ENCODE measurements at places on chromosomes 7 and 10.
A peak's percentile ranks its signal among the peaks of the same experiment; 100 is the strongest.

- no peak for DNase-seq
Measured at GRCh38 chr7:66758950-66759628, 18.6 kb downstream of the RABGEF1 start.

DNA sequence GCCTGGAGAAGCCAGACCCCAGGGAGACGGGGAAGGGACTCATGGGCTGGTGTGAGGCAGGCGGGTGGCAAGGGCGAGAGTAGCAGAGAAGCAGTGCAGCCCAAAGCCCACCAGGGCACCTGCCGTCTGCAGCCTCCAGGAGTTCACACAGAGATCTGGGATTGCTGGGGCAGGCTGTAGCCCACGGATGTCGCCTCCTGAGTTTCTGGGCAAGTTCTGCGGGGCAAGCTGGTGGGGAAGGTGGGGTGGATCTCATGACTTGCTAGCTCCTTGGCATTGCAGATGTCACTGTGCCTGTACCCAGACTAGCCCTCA lies 6.0 kb downstream of the ADCK2 start:
- DNase-seq: no peak

DNA sequence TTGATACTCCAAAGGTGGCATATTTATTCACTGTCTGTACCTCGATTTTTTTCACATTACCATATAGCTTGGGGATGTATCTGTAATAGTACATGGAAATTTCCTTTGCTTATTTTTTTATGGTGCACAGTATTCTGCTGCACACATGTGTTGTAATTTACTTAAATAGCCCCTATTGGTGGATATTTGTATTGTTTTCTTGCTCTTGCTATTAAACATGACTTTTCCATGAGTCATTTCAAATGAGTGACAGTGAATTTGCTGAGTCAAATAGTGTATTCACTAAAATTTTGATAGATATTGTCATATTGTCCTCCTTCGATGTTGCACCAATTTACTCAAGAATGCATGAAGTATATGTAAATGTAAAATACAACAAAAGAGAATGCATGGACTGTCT lies 122.7 kb upstream of the STEAP4 start:
- no peak for DNase-seq

DNA sequence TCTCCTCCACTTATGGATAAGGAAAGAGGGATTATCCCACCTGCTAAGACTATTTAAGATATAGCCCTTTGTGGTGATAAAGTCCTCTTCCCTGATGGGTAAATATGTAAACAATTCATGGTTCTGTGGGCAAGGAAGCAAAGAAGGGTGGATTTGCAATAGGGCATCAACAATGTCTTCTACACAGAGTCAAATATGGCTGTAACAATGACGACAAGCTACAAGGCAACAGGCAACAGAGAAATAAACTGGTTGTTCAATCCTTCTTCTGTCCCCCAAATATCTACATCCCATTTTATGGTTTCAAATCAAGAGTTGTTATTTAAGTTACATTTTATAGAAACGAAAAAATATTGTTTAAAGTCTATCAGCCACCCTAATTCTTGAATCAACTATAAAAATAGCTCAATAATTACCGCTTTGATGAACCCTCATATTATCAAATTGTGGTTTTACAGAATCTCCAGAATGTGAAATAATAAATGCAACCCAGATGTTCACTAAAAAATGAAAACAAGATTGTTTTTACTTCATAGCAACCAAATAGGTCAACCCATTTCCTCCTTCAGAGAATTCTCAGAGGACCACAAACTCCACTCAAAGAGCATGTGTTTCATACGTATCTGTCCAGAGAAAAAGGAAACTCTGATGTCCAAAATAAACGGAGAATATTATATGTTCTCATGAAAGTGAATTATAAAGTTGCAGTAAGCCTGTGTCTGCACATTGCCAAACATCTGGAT lies 13.8 kb downstream of the CYTH3 start:
- no peak for DNase-seq

GRCh38 chr10:49050906-49051305 lies 64.4 kb downstream of the VSTM4 start:
- DNase-seq: no peak

GRCh38 chr10:43297534-43297933 lies 30.7 kb upstream of the RASGEF1A start:
- DNase-seq: no peak

DNA sequence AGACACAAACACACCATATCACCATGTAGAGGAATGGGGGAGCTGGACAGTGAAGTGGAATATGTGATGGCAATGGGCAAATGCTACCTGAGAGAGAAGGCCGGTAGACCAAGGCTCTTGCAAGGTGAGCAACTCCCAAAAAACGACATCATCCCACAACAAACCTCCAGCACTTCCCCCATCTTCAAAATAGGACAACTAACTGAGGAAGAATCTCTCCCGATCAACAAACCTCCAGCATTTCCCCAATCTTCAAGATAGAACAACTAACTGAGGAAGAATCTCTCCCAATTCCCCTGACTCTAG lies 387.2 kb downstream of the PARD3 start:
- DNase-seq: no peak

DNA sequence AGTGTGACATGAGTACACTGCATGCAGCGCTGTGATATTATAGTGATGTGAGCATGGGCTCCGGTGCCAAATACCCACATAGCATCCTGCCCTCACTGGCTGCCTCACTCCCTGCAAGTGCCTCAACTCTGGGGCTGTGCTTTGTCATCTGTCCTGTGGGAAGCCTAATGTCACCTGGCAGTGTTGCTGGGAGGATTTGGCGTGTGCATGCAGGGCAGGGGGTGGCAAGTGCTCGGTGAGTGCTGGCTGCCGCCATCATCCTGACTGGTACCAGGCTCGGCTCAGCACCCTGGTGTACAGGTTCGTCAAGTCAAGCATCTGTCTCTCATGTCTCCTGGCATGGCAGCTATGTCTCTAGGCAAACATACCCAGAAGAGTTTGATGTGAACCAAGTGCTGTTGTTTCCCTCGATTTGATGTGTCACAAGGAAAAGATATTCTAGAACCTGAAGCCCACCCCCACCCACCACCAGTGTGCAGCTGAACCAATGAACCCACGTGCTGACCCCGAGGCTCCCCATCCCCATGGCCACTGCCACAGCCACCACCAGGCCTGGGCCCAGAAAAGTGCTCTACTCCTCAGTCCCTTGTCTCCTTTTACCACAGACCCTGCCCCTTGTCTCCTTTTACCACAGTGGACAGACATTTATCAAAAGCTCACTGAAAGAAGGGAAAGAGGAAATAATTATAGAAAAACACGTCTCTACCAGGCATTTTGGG lies 135.8 kb downstream of the MAPK8 start:
- no peak for DNase-seq

DNA sequence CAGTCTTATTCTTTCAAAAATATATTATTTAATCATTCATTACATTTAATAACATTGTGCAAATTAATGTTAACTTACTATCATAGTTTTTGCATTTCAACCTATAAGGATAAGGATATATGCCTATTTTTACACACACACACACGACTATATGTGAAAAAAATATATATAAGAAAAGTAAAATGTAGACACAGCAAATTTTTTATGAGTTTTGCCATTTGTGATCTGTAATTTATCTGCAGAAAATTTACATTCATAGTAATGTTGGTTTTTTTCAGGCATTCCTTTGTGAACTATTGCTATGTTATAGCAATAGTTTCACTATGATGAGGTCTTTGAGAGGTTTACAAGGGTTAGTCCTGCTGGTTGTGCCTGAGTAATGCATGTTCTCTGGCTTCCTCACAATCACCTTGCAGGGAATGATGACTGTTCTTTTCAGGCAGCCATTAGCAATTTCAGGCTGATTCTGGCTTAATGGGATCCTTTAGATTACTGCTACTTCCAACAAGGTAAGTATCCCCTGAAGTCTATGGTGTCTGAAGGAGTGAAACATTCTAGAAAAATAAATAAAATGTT lies 183.7 kb upstream of the CDK1 start:
- no peak for DNase-seq

GRCh38 chr10:75428434-75429158 lies 2.8 kb upstream of the LRMDA start:
- no peak for DNase-seq

DNA sequence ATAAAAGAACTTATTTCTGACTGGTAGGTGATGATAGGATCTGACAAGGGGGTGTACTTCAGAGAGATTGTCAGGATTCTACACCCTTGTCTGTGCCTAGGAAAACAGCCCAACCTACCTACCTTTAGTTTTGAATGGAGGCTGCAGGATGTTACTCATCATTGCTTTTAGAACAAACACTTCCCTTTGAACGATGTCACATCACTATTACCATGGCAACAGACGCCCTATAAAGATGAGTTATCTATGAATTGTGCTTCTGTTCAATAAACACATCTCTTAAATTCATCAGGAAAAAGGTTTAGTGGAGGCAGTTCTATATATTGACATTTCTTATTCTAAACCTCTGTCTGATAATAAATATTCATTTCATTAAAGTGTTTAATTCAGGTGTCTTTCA lies 362.4 kb downstream of the CNTNAP2 start:
- DNase-seq: no peak

- DNase-seq: no peak
Measured at GRCh38 chr7:66558201-66558641, 70.5 kb upstream of the KCTD7 start.

DNA sequence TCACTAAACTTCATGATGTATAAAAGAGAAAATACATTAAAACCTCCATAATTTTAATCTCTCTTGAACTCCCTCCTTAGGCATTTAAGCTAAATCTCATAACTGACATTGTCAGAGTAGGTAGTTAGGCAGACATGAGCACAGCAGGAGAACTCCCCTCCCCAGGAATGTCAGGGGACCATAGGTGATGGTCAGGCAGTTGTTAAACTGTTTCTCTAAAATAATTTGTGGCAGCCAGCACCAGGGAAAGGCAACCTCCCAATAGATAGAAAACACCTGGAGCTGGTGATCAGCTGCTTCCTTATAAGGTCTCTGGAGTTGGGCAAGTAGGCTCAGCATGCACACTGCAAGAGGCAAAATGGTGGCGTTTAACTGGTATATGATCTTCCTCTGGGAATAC lies 73.0 kb downstream of the TPK1 start:
- DNase-seq: no peak

DNA sequence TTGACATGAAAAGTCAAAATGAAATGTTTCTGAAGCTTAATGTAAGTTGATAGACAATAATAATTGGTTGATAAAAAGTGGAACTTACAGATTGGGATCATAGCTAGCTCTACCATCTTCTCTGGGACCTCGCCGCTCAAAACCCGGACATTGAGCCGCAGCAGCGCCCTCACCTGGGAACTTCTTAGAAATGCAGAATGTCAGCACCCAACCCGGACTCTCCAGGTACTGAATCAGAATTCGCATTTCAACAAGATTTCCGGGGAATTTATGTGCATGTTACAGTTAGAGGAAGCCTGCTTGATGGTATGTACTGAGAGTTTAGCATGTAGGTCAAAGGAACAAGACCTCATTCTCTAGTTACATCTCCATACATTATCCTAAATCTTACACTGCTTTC lies 36.7 kb upstream of the ABLIM1 start:
- no peak for DNase-seq

GRCh38 chr7:94395141-94396036 lies 694 bp downstream of the COL1A2 start:
- peak; percentile 85 for DNase-seq

- no peak for DNase-seq
Measured at GRCh38 chr10:76581506-76582256, 1055.9 kb downstream of the KCNMA1 start.

DNA sequence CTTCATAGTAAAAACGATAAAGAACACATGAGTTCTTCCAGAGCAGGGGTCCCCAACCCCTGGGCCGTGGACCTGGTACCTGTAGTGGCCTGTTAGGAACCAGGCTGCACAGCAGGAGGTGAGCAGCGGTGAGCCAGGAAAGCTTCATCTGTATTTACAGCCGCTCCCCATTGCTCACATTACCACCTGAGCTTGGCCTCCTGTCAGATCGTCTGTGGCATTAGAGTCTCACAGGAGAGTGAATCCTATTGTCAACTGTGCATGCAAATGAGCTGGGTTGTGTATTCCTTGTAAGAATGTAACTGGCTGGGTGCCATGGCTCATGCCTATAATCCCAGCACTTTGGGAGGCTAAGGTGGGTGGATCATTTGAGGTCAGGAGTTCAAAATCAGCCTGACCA lies 229.5 kb downstream of the CNTNAP2 start:
- no peak for DNase-seq

- DNase-seq: no peak
Measured at GRCh38 chr7:32115831-32116230, 45.6 kb upstream of the PDE1C start.

- peak; percentile 41 for DNase-seq
Measured at GRCh38 chr10:33008499-33009243, 50.6 kb upstream of the ITGB1 start.

DNA sequence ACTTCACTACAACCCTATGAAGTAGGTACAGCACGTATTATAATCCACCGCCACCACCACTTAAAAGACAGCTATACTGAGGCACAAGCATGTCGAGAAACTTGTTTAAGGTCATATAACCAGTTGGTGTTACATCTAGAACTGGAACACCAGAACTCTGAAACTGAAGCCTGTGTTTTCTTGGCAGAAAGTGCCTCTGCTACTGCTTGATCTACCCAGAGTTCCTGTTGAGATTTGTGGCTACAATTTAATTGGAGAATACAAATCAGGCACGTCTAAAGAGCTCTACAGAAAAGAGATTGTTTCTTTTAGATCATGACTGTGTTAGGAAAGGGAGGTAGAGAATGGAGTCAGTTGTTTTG lies 4.3 kb upstream of the ADD3 start:
- DNase-seq: no peak

- no peak for DNase-seq
Measured at GRCh38 chr10:4407783-4408182, 418.2 kb upstream of the AKR1E2 start.

GRCh38 chr7:26789481-26790184 lies 74.8 kb downstream of the SKAP2 start:
- DNase-seq: no peak

DNA sequence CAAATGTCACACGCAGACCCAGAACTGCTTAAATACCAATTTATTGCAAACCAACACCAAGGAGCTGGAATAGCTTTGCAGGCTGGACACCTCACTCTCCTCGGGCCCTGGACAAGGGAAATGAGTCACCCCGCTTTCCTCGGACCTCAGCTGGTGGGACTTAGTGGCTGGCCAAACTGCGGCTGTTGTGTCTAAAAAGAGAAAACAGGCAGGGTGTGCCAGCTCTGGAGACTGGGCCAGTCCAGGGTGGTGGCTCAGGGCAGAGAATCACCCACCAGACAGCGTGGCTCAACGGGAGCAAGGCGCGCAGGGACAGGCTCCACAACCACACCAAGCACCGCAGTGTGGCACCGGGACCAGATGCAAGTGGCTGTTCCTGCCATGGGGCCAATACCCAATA lies 58.2 kb upstream of the CAMK2B start:
- no peak for DNase-seq

All from NCI-H524 (cell line).